Thyroid gland (tissue), 4 donors: ENCODE measurements at places on chromosomes 2 and 18. TPM values are rescaled to one million over a fixed set of nuclear protein-coding genes. Genes with fewer than 3 reads are reported as not detected.

- DNase-seq, result no peak
Measured at GRCh38 chr2:174688079-174688478, 76.2 kb downstream of the CHRNA1 start.

ITPRID2 gene
- 105 TPM for total RNA-seq

CAPN14 gene
- total RNA-seq, result not detected

- no peak for DNase-seq
Measured at GRCh38 chr2:146584316-146584715, 1260.5 kb upstream of the ACVR2A start.

DNAH7 gene
- total RNA-seq, result 15.8 TPM

DNA sequence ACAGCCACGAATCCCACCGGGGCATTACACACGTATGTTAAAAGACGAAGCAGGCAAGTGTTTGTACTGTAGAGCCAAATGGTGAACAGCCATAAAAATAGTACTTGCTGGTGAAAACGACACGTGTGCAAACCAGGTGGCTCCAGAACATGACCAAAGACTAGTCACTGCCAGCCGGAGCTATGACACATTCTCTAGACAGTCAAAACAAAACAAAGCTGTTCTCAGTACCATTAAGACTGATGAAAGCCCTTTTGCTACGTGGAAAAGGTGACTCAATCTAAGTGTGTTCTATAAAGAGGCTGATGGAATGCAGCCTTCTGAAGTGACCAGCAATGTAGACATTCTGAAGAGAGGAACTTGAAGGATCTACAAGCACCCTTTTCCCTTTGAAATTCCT is 367.7 kb upstream of the NETO1 start:
- no peak for DNase-seq

GRCh38 chr18:66344227-66344626 is 259.7 kb downstream of the CDH19 start:
- peak; percentile 79 for DNase-seq

ALK gene
- 0.40 TPM for total RNA-seq

GRCh38 chr2:30883822-30884221 is 76.6 kb upstream of the CAPN13 start:
- DNase-seq, result no peak

VAPA gene
- 232 TPM for total RNA-seq

GRCh38 chr2:48357351-48357750 is 172.6 kb upstream of the STON1 start:
- DNase-seq, result no peak

DNA sequence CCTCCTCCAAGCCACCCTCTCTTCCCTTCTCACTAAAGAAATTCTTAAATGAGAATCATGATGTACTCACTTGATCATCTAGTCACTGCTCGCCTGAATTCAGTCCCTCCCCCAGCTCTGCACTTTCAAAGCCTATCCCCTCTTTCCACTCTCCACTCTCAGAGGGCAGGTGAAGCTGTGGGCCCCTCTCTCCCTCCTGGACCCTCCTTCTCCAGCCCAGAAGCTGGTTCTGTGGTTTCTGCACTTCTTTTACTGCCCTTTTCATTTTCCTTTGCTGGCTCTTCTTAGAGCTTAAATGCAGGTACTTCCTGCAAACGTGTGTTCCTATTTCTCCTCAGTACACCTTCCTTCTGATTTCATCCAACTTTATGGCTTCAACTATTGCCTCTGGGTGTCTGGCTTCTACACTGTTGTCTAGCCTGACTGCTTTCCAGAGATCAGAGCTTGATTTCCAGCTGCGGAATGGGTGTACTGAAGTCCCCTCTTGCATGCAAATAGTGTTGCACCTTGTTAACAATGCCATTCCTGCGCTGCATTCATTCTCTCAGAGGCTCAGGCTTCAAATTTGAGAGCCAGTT is 15.3 kb upstream of the TXNDC2 start:
- DNase-seq, result no peak
